Cardiac fibroblast (primary cell): ENCODE measurements at places on chromosomes 13 and 19.
A peak's percentile ranks its signal among the peaks of the same experiment; 100 is the strongest.

- DNase-seq: no peak
Observed at GRCh38 chr19:30325676-30326392, 46.4 kb upstream of the ZNF536 start.

DNA sequence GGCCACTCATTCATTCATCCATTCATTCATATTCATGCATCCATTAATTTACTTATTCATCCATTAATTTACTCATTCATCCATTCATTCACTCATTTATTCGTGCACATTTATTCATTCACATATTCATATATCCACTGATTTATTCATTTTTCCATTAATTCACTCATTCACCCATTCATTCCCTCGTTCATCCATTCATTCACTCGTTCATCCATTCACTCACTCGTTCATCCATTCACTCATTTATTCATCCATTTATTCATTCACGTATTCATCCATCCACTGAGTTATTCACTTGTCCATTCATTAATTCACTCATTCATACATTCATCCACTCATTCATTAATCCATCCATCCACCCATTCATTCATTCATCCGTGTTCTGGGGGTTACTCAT, 35.8 kb upstream of the OLFM2 start:
- no peak for DNase-seq

DNA sequence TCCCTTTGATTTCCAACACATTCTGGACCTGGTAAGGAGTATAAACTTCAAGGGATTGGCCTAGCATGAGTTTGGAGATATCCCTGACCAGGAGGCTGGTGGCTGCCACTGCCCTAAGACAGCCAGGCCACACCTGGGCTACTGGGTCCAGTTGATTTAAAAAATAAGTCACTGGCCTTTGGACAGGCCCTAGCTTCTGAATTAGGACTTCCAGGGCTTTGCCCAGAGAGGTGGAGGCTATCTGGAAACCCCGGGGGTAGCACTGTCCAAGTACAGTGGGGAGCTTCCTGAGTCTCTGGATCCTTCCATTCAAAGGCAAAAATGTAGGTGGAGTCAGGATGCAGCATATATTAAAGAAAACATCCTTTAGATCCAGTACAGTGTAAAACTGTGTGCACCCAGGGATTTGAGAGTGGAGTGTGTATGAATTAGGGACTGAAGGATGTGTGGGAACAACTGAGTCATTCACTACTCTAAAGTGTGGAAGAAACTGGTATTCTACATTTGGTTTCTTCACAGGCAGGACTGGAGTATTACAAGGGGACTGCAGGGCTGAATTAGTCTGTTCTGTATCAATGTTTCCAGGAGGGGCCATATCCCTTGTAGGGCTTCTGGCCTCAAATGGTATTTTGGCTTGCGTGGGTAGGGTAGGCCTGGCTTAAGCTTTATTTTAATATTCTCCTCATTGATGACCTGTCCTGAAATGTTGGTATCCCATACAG, 14.8 kb upstream of the FCGBP start:
- no peak for DNase-seq

DNA sequence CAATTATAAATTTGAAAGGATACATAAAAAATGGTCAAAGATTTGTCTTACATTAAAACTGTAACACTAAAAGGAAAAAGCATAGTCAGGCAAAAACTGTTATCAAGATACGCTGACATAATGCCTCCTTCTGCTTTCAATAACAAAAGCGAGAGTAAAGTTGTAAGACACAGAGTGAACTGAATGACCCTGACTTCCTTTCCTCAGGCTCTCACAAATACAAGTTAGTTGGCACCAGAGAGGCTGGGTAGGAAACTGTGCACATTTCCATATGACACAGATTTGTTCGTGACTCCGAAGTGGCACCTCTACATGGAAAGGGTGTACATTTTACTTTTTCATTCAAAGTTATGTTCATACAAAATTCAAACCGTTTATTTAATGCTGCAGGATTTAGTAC, 15.4 kb downstream of the FGF14 start:
- no peak for DNase-seq

DNA sequence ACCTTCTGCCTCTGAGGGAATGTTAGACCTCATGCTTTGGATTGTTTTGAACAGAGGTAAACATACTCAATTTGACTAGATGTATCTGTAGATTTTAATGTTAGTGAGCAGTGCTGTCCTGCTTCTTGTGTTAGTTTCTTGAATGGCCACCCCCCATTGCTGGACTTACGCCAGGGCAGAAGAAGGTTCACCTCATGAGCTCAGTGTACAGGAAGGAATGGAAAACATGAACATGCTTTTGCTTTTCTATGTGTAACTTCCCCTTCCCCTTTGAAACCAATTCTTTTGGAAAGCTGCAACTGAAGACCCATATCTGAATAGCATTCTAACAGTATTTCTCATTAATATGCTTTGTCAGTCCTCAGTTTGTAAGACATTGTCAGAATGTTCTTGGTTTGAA, 32.3 kb downstream of the WASF3 start:
- peak; percentile 40 for DNase-seq

- no peak for DNase-seq
Observed at GRCh38 chr13:48489666-48490065, 43.2 kb downstream of the RCBTB2 start.

- no peak for DNase-seq
Observed at GRCh38 chr19:31516756-31517155, 167.5 kb upstream of the TSHZ3 start.

DNA sequence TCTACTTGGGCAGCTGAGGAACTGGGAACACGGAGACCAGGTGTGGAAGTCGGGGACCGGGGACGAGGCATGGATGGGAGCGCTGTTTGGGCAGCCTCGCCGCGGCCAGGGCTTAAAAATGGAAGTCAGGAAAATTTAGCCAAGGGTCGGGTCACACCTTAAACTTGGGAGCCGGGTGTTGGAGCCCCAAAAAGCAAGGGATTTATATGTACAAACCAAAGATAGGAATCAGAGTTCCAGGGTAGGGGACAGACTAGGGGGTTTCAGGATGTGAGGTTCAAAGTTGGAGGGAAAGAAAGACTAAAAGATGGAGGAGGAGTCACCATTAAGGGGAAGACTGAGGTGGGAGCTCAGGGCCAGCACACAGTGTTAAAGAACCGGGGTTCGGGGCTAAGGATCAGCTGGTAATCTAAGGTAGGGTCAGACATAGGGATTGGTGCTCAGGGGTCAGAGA, 530 bp downstream of the FOXA3 start:
- no peak for DNase-seq

DNA sequence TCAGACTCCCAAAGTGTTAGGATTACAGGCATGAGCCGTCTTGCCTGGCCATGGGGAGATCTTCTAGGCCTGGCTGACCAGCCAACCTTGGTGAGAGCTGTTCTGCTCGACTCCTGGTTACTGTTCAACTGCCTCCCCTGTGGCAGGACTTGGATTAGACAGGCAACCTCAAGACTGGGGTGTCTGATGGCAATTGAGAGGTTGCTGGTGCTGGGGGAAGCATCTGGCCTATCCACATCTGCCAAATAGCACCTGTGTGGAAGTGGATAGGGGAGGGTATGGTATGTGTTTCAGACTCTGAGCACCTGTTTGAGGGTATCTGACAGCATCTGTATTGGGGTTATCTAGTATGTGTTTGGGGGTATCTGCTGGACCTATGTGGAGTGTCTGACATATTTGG, 44.7 kb downstream of the ARHGEF18 start:
- DNase-seq: no peak

GRCh38 chr19:56969759-56970178, 129.2 kb upstream of the PEG3 start:
- DNase-seq: no peak

GRCh38 chr13:21744149-21744548, 73.3 kb downstream of the FGF9 start:
- no peak for DNase-seq

DNA sequence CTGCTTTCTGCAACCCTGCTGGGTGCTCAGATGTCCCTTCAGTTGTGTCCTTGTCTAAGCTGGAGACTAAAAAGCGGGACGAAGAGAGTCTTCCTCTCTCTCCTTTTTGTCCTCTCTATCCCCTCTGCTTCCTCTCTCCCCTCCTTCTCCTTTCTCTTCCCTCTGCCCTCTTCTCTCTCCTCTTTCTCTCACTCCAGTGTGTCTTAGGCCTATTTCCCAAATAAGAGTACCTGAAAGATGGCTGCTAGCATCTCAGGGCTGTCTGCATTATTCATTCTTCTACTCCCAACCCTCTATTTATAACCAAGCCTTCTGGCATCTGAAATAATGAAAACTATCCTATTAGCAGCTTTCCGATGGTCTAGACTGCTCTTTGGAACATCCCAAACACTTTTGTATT, 729.8 kb downstream of the UQCRFS1 start:
- no peak for DNase-seq

- no peak for DNase-seq
Observed at GRCh38 chr13:101325423-101325822, 90.9 kb downstream of the NALCN start.

DNA sequence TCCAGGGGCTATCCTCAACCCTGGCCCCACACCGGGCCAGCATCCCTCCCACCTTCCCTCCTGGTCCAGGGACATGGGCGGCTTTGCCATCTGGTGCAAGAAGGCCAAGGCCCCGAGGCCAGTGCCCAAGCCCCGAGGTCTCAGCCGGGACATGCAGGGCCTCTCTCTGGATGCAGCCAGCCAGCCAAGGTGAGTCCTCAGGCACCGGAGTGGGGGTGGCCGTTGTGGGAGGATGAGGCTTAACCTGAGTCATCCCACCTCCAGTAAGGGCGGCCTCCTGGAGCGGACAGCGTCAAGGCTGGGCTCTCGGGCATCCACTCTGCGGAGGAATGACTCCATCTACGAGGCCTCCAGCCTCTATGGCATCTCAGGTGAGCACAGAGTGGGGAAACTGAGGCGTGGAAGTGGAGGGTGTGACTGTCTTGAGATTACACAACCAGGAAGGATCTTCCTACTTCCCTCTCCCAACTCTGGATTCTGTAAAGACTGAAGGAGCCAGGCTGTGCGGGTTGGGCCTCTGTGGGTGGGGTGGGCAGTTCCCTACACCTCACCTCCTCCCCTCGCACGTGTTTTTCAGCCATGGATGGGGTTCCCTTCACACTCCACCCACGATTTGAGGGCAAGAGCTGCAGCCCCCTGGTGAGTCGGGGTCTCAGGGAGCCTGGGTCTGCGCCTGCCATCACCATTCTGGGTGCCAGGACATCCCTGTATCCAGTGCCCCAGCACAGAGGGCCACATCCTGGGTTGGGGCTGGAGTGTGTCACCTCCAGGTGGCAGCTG, 3.8 kb downstream of the MVB12A start:
- DNase-seq: no peak

DNA sequence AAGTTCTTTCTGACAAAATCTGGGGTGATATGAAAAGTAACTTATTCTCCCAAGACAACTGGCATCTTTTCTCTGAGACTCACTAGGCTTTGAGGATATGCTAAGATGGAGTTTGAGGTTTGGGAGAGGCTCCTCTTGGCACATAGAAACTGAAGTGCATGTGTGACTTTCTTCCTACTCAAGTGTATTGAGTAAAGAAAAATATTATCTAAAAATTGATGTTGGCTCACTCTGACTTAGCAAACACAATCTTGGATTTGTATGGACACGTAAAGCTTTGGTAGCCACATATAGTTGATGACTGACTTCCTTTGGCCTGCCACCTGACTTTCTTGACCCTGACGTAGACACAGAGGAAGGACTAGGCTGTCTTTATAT, 71.1 kb upstream of the KLF12 start:
- peak; percentile 36 for DNase-seq

- no peak for DNase-seq
Observed at GRCh38 chr13:95861296-95861695, 184.4 kb downstream of the DNAJC3 start.

- DNase-seq: no peak
Observed at GRCh38 chr19:6737284-6737872, at the start of gene GPR108. Gene GPR108, minus strand, starts transcription at chr19:6737580. Its CDS starts 4 bp downstream, at chr19:6737576.

DNA sequence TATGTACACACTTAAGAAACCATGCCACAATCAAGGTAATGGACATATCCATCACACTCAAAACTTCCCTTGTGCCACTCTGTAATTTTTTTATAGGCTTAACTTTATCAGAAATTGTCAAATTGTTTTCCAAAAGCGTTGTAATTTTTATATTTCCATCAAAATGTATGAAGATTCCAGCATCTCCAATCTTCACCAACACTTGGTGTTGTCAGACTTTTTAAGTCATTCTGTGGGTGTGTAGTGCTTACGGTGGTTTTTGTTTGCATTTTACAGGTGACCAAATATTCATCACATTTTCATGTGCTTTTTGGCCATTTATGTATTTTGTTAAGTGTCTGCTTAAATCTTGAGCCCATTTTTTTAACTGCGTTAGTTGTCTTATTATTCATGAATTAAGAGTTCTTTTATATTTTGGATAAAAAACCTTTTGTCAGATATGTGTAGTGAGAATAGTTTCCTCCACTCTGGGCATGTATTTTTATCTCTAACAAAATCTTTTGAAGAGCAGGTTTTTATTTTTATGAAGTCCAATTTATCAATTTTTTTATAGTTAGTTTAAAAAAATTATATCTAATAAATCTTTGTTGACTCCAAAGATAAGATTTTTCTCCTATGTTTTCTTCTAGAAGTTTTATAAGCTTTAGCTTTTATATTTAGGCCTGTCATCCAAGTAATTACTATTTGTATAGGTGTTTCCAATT, 4.6 kb upstream of the ZNF45 start:
- DNase-seq: no peak

- no peak for DNase-seq
Observed at GRCh38 chr13:30545320-30545719, 72.4 kb upstream of the USPL1 start.

- peak; percentile 55 for DNase-seq
Observed at GRCh38 chr13:46896341-46897137, at the start of gene HTR2A. Gene HTR2A, minus strand, starts transcription at chr13:46897053. Its CDS starts 1,147 bp downstream, at chr13:46895906.

- no peak for DNase-seq
Observed at GRCh38 chr13:20239748-20240147, 7.6 kb upstream of the GJB6 start.

GRCh38 chr13:99389520-99390304, 82.5 kb upstream of the GPR183 start:
- no peak for DNase-seq

GRCh38 chr19:23075031-23075733, 41.6 kb upstream of the ZNF730 start:
- peak; percentile 73 for DNase-seq
